Stimulated activated CD8-positive, alpha-beta memory T cell treated with anti-CD3 and anti-CD28 coated beads, Interleukin-12 subunit alpha, Interleukin-12 subunit beta, amount 100 ng/mL, for 4 hours (primary cell): ENCODE measurements at places on chromosomes 11 and 22.

- no peak for DNase-seq
Observed at GRCh38 chr22:32590556-32590955, 115.9 kb downstream of the FBXO7 start.

DNA sequence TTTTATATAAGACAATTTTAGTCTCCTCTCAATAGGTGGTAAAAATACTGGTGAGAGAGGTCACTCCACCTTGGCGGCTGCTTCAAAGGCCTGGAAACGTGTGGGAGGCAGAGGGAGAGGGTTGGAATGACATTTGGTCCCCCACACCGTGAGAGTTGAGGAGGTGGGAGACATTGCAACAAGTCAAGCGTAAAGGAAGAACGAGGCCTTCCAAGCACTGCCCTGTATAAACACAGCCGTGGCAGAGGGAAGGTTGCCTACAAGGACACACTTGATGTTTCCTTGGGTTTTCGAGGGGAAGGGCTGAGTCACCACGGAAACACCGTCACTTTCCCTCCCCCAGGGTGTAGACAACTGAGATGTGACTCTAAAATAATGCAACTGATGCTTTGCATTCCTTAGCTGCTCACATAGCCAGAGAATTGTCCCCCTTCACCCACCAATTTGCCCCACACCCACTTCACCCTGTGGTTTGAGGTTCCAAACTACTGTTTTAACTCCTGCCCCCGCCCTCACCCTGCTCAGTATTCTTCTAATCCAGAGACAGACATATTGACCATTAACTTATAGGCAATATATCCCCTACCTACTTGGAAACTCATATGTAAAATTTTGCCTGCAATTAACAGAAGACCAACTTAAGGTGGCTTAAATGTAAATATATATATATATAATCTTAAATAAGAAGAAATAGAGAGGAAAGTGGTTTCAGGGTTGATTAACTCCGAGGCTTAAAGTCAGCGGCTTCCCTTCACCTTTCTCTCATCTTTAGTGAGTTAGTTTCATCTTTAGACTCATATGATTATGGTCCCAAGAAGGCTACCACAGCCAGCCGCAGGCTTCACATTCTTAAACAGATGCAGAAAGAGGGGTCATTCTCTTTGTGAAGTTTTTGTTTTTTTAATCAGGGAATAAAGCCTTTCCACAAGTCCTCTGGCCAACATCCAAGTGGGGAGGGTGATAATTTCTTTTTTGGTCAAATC lies 54.1 kb upstream of the BDNF start:
- no peak for DNase-seq

DNA sequence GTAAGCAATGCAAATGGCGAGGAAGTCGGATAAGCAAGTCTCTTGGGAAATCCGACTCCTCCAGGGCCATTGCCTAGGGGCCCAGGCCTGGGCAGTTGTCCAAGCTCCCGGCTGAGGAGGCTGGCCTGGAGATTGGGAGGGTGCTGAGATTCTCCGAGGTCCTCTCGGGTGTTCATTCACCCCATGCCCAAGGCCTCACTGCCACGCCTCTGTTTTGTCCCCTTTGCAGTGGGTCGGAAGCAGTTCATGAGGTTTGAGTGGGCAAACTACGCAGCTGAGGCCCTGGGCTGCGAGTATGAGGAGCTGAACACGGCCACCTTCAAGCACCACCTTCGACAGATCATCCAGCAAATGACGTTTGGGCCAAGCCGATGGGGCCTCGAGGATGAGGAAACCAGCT lies 81.3 kb downstream of the MYO18B start:
- DNase-seq: no peak

DNA sequence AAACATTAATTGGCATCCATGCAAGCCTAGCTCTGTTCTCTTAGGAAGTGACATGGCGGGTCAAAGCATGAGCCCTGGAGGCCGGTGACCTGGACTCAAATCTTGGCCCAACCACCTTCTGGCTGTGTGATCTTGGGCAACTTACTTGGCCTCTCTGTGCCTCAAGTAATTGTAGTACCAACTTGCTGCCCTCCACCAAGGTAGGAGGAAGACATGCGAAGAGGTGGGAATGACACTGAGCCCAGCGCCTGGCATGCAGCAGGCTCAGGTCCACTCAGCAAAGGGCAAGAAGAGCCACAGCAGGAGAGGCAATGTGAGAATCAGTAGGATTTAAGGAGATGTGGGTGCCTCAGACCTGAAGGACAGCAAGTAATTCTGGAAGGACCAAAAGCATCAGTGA lies 59.6 kb upstream of the SLC22A12 start:
- DNase-seq: no peak

DNA sequence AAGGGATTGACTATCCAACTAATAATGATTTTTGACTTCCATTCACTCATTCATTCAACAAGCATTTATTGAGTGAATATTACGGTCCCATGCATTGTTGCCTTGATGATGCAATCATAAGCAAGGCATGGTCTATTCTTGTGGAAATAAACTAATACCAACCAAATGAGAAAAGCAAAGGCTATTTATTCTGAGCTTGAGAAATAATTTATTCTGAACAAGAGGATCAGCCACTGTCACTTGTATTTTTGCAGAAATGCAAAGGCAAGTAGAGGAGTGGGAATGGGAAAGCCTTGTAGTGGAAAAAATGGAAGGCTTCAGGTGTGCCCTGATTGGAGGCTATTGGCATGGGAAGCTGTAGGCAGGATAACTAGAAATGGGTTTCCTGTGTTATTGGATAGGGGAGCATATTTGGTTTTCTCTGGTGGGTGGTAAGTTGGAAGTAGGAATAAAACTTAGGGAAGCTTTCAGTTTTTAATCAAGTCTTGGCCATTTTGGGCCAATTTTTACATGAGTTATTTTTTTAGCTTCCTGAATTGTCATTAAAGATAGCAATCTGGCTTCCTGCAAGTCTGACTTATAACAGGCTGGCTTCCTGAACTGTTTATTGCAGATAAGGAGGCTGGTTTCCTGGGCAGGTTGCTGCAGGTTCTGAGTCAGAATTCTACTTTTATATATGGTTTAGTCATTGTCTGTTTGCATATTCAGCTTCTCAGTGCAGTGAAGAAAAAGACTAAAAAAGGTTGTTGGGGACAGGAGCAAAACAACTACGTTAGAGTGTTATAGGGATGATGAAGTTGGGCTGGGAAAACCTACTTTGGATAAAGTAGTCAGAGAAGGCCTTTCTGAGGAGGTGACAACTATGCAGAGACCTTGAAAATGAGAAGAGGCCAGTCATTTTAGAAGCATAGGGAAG lies 106.7 kb downstream of the APIP start:
- no peak for DNase-seq

GRCh38 chr22:35337932-35338331 lies 38.2 kb downstream of the TOM1 start:
- DNase-seq: no peak

- DNase-seq: no peak
Observed at GRCh38 chr11:33103836-33104235, 57.4 kb downstream of the CSTF3 start.
